ENCODE measurements at places on chromosomes 4 and X.

- DNase-seq = no peak
These were observed 114.3 kb downstream of the SH3BGRL start for GRCh38 chrX:81316163-81316562.

DNA sequence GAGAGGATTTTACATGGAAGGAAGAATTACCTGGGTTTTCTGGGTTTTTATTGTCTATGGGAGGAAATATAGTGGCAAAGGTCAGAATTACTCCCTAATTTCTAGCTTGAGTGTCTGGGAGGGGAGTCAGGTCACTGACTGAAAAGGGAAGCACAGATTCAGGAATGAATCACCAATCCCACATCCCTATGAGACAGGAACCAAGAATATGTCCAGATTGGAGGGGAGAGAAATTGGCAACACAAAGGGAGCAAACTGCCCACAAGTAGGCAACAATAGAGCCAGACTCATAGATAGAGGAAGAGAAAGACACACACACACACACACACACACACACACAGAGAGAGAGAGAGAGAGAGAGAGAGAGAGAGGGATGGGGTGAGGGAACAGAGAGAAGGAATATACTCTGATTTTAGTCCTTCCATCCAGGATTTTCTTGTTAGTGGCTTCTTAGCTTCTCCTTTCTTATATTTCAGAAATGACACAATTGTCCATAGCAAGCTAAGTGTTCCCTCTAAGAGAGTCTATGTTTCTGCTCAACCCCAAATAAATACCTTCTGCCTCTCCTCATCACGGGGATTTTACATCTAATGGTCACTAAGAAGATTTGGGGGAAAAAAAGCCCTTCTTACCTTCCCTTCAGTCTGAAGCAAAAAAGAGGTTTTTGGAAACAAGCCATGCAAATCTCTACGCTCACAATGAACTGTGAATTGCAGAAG lies 12.0 kb downstream of the P2RY10 start:
- DNase-seq = no peak

DNA sequence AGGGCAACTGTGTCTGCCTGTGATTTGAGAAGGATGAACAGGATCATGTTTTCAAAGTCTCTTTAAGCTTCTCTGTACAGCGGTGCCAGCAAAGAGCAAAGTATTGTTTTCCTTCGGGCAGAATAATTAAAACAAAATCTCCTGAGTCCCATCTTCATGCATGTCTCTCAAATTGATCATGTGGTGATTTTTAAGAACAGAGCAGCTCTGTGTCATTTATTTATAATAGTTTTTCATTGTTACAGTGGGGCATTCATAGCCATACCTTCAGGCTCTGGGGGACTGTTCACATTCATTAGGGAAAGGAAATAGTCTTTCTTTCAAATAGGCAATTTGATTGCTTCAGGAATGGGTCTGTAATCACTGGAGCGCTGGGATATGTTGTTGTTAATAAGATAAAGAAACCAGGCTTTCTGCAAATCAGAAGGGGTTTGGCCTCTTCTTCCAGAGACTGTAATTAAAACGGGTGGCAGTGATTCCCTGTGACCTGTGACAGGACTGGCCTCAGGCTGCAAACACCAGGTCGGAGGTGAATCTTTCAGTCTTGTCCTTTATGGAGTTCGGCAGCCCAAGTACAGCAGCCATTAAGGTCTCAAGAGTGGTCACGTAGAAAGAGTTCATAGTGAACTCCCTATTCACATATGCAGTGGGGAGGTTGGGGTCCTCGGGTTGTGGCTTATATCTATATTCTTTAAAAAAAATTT lies 29.3 kb upstream of the CBR4 start:
- no peak for DNase-seq

DNA sequence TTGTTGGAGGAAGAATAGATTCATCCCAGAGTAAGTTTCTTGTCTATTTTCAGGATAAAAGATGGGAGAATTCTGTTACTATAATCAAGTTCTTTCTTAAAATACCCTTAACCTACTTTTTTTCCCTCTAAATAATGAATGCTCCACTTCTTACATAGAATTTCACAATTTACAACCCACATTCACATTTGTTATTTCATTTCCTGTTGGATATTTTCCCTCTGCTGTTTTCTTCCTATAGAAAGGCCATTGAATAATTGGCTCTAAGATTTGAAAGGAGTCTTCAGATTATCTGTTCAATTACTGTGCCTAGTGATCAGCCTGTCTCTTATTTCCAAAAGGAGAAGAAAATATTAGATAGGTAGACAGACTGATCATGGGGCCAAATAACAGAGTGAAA lies 79.7 kb downstream of the CPE start:
- DNase-seq = no peak

- no peak for DNase-seq
These were observed 26.4 kb upstream of the LRCH2 start for GRCh38 chrX:115260330-115260729.

DNA sequence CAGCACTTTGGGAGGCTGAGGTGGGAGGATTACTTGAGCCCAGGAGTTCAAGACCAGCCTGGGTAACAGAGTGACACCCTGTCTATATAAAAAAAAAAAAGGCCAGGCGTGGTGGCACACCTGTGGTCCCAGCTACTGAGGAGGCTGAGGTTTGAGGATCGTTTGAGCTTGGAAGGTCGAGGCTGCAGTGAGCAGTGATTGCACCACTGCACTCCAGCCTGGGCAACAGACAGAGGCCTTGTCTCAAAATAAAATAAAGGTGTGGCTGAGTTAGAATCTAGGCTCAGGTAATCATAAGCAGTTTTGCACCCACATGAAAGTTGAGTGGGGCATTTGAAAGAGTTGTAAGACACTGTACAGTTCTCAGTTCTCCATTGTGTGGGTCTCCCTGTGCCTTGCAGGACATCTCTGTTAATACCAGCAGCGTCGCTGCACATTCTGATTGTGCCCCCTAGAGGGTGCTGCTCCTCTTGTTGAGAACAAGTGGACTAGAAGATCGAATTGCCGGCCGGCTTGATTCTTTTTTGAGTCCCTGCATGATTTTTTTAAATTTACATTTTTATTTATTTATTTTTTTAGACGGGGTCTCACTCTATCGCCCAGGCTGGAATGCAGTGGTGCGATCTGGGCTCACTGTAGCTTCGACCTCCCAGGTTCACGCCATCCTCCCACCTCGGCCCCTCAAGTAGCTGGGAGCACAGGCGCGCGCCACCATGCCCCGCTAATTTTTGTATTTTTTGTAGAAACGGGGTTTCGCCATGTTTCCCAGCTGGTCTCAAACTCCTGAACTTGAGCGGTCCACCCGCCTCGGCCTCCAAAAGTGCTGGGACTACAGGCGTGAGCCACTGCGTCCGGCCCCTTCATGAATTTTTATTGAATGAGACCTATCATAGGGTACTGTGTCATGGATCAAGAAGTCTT lies 73.6 kb upstream of the RBMX start:
- DNase-seq = peak; percentile 68

GRCh38 chr4:20284990-20285389 lies 33.3 kb downstream of the SLIT2 start:
- no peak for DNase-seq

DNA sequence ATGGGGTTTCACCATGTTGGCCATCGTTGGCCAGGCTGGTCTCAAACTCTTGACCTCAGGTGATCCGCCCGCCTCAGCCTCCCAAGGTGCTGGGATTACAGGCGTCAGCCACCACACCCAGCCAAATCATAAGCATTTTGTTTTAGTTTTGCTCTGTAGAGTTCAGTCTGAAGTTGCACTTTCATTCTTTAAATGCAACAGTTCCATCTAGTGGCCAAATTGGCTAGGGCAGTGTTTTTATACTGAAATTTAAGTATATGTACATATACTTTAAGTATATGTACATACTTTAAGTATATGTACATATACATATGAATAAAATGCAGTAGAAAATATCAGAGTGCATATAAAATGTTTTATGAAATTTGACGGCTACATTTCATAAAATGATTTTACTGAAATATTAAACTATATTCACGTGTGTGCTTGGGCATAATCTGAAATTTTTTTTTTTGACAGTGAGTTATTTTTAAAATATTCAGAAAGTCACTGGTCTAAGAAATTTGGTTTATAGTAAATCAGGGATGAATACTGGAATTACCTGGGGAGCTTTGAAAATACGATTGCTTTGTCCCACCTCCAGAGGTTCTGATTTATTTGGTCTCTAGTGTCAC lies 145.5 kb downstream of the NWD2 start:
- DNase-seq = peak; percentile 57

DNA sequence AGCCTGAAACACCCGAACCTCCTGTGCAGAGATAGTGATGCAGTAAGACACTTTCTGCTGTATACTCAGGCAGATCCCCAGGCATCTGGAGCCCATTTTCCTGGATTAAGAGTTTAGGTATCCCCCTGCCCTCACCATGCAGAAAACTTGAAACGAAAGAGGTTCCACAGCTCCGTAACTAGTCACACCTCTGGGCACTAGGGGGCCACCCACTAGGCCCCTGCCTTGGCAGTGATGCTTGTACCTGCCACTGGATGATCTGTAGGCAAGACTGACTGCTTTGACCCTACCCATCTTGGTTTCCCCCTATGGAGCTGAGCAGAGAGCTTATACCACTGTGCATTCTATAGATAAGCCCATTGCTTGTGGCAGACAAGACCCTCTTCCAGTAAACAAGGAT lies 940.6 kb downstream of the PCDH19 start:
- DNase-seq = no peak

- DNase-seq = no peak
These were observed 28.5 kb downstream of the UTP14A start for GRCh38 chrX:129934461-129934860.

DNA sequence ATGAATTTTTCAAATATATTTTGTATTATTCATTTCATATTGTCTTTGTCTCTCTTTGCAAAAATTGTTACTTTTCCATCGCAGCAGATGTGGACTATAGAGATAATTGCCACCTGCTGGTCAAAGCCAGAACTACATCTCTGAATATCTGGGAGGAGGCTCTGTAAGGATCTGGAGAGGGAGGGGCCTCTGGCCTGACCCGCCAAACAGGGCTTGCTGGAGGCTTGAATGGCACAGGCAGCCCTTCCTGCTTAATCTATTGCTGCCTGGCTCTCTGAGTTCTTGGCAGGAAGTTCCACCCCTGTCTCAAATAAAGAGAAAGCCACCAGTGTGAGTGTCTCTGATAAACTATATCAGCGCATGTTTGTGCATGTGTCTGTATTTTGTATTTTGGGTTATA lies 132.4 kb downstream of the ZMAT1 start:
- DNase-seq = peak; percentile 79

- DNase-seq = no peak
These were observed 120.1 kb downstream of the MANBA start for GRCh38 chr4:102640669-102641068.

- no peak for DNase-seq
These were observed 36.8 kb downstream of the C4orf51 start for GRCh38 chr4:145716661-145717200.

DNA sequence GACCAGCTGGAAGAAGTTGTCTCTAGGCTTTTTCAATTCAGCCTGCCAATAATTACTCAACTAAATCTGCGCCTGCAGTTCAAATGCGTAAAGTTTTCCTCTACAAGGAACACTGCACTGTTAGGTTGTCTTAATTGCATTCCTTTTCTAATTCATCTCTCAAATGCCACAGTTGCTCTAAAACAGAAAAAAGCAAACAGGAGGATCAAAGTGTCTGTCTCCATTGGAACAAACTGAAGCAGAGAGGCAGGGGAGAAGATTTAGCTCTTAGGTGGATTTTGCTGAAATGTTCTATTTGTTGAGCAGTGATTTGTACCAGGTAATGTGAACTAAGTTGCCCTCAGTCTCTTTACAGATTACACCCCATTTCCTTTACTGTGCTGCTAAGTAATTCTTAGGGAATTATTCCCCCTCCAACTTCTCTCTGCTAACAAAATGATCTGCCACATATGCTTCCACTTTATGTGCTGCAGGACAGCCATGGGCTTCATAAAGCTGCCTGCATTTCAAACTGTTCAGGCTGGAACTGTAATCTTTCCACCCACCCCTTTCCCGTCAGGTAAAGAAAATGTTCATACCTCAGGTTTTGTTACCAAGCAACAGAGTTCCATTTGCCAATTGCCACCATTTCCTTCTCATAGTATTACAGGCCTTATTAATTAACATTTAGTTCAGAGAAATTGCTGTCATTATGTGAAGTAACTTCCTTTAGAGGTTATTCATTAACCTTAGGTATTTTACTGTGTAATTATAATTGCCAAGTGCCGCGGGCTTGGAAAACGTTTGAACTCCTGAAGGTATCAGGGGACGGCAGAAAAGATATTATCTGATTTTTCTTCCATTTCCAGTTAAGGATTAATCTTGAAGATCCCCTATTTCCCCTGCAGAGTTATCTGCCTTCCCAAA lies 149.3 kb downstream of the SPRY1 start:
- no peak for DNase-seq

DNA sequence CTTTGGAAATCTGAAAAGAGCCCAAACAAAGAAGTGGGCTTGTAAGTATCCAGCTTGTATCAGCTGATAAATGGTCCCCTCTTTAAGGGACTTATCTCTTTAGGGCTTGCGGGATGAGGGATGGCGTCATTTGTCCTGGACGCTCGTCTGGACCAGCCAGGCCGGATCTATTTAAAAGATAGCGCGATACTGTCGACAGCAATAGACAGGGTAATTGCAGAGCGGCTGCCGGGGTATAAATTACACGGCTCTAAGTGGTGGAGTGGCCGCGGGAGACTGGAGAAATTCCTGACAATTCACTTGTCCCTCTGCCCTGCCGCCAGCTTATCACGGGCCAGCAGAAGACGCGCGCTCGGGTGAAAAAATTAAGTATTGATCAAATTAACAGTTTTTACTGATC lies 90.7 kb downstream of the FAM53A start:
- no peak for DNase-seq
